Right atrium auricular region (tissue), 2 donors: ENCODE measurements at places on chromosomes 3 and 15. TPM values are rescaled to one million over a fixed set of nuclear protein-coding genes. Genes with fewer than 3 reads are reported as not detected.

Gene GP5
- total RNA-seq, result not detected

Gene GPR27
- 1.9 TPM for total RNA-seq

Gene ROBO2
- not detected for total RNA-seq

Gene SLCO2A1
- 15.1 TPM for total RNA-seq

Gene RAB7A
- 135 TPM for total RNA-seq

Gene CHST13
- total RNA-seq, result not detected

Gene PLA2G4E
- 0.11 TPM for total RNA-seq

Gene OR5K1
- not detected for total RNA-seq

Gene TGFBR2
- total RNA-seq, result 210 TPM

DNA sequence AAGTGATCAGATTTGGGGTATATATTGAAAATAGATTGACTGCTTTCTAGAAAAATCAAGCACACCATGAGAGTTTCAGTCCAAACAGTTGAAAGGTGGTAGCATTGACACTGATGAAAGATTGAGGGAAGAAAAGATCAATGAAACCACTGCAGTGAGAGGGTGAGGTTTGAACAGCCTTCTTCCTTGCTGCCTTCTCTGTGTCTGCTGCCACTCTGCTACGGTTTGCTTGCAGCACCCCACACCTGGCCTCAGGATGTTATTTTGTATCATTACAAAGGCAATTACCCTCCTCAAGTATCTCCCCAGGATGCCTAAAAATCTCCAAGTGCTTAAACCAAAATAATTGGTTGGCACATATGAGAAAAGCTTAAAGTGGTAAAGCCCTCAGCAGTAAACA, 683.6 kb upstream of the ARPP21 start:
- DNase-seq, result no peak

- DNase-seq, result no peak
These were observed 50.8 kb upstream of the GADL1 start for GRCh38 chr3:30945291-30945690.

DNA sequence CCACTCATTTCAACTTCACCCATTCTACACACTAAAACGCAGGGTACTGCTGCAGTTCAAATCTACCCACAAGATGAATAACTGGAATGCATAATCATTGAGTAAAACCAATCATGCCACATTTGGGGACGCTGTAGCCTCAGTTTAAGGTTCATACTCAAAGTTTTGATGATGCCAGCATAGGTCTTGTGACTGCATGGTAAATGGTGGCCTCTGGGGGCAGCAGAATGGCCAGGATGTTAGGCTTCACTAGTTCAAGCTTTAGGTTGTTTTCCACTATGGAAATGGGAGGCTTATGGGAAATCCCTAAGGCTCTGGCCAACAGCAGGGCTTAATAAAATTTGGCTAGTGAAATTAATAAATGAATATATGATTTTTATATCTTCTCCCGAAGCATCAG, 104.3 kb upstream of the TSC22D2 start:
- DNase-seq, result no peak

DNA sequence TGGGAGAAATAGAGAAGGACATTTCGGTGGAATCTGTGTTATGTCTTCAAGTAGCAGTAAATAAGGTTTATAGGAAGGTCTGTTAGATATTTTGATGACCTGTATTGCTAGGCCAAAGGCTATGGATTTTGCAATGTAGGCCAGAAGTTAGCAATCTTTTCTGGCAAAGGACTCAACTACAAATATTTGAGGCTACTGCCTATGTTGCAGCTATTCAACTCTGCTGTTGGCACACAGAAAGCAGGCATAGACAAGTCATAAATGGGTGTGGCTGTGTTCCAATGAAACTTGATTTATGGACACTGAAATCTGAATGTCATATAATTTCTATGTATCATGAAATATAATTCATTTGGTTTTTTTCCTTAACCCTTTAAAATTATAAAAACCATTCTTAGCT, 438.7 kb upstream of the C2CD4B start:
- no peak for DNase-seq

DNA sequence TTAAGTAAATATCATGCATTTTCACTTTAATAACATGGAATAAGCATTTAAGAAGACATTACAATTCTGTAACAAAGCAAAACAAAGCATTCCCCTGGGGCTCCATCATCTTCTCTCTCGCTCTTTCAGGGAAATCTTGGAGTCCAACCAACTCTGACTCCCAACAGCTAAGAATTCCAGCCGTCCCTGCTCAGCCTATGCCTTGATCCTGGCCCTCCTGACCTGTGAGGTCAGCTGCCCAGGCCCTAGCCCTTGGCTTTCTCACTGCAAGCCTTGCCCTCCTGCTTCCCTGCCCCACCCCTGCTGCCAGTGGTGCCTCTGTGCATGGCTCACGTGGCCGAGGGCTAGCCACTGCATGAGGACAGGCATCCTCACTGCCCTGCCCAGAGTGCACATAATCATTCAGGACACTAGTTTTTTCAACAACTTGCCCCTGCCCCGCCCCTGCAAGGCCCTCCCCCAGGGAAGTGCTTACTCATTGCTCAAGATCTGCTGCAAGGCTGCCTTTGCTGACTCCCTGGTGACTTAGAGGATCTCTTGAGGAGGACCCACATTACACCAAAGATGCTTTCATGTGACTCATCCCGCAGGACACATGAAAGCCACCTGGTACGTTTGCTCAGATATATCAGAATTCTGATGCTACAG, 37.6 kb downstream of the MTMR10 start:
- no peak for DNase-seq

DNA sequence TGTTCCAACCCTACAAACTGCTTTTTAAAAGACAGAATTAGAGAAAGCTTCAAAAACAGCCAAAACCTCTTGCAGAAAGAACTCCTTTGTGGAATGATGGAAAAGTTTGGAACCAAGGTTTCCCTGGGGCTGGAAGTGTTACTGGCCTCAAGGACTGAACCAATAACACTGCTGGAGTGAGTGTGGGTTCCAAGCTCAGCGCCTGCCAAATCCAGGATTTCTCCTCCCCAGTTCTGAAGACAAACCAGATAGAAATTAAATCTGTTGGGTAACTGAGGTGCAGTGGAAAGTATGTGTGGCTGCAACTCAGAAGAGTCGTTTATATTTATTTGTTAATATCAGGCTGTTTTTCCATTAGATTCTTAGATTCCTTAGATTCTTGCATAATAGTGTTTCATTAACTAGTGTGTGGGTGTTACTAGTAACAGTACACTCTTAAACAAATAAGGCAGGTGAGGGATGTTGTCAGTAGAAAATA, 66.5 kb upstream of the FNDC3B start:
- peak; percentile 71 for DNase-seq

- DNase-seq, result no peak
These were observed 40.0 kb upstream of the TRH start for GRCh38 chr3:129934234-129935123.

DNA sequence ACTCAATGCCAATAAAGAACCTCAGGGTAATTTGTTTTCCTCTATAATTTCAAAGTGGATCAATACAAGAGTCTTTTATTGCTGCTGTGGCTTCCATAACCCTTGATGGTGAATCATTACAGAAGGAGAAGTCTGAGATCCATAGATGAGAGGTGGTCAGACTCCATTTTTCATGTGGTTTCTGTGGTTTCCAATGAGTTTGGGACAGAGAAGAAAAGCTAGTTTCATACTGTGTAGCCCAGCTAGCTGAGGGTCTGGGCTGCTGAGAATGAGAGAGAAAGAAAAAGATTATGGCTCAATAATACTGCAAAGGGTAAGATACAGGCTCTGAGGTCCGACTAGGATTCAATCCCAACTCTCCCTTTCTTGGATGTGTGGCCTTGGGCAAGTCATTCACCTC, 180.6 kb upstream of the LRRN1 start:
- DNase-seq, result no peak

DNA sequence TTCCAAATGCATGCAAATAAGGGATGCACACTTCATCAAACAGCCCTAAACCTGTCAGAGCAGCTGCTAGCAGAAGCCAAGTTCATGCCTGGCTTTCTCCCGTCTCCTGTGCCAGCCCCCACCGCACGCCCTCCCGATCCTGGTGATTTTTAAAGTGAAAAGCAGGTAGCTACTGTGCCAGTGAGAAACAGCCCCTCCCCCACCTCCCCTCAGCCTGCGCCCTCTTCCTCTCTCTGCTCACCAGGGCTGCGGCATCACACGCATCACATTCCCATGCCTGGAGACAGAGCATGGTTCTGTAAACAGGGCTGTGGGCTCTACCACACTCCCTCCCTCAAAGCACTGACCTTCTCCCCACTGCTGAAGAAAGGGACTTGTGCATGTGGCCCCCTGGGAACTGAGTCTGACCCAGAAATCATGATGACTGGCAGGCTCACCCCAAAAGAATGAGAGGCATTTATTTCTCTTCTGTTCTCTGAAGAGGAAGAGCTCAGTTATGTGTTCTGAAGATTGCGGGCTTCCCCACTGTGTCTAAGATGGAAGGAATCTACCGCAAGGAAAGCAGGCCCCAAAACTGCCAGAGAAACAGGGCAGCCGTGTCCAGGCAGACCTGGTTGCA, 14.5 kb upstream of the SLC6A1 start:
- no peak for DNase-seq

DNA sequence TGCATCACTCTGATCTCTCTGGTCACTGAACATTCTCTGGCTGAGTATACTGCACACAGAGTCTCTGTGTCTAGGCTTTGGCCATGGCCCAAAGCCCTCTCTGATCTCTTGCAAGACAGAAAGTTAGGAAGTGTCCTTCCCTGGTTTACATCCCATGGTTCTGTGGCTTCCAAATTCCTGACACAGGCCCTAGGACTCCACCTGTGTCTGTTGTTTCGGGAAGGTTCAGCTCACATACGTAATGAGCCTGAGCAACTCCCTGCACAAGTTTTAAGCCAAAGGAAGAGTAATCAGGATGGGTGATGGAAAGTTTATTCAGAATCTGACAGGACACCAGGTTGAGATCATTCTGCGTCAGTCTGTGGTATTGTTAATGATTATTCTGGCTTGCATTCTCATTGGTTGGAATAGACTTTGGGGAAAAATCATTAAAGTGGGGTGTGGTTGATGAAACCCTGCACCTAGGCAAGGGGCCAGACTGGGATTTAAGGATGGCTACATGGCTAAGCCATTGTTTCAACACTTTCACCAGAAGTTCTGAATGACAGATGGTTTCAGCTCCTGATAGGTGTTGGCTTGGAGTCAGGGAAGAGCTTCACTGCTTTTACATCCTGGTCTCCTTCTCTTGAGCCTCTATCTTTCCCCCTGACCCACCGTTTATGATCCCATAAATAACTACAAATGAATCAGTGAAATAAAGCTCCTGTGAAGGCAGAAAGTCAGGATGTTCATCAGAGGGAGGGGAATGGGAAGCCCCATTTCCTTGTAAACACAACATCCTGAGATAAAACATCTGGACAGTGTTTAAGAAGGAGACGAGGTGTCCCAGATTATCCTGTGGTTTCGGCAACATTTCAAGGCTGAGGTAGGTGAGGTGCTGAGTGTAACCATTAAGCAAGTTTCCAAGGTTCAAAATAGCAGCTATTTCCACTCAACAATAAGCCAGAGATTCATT, 14.1 kb downstream of the LCMT2 start:
- no peak for DNase-seq
